Epithelial cell of umbilical artery (primary cell): ENCODE measurements at places on chromosomes 2 and 18. TPM values are rescaled to one million over a fixed set of nuclear protein-coding genes. Genes with fewer than 3 reads are reported as not detected.

The BMP10 gene
- total RNA-seq = not detected in 2 replicates

The ST6GAL2 gene
- total RNA-seq = not detected in 2 replicates

The ASXL3 gene
- total RNA-seq = 0.32 TPM in 1 of 2 replicates, not detected in the other

The HMSD gene
- total RNA-seq = 0.15 and 0.65 TPM in 2 replicates

The GPR45 gene
- total RNA-seq = not detected in 2 replicates

The UGT1A9 gene
- total RNA-seq = 0.15 TPM in 1 of 2 replicates, not detected in the other

The HTR2B gene
- total RNA-seq = under 0.01 and 2.1 TPM in 2 replicates

The RESP18 gene
- total RNA-seq = not detected in 2 replicates

The GRHL1 gene
- total RNA-seq = 1.1 and 1.3 TPM in 2 replicates

The KATNAL2 gene
- 0.32 and 1.1 TPM in 2 replicates for total RNA-seq

The PRSS56 gene
- total RNA-seq = not detected in 2 replicates
